ENCODE measurements at places on chromosomes 5 and 9.

DNA sequence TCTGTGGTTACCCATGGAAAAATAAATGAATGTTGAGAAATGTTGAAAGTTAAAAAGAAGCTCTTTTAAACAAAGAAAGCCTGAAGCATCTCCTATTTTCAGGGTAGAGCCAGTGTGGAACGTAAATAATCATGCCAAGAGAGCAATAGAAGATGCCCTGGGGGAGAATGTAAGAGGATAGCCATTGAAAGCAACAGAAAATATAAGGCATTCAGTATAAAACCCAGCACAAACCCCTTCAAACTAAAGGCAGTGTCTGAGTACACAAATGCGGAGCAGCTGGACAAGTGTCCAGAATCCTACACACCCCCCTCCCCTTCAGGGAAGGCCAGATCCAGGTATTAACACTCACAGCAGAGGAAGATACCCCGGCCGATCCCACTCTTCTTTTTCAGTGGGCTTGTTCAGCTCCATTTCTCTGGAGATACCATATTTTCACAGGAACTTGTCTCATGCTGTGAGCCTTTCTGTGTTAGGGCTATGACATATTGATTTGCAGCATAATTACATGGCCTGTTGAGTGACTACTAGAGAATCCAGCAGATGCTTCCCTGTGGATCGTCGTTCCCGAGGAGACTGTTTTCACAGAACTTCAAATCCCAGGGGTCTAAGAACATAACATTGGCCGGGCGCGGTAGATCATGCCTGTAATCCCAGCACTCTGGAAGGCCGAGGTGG, 101.2 kb downstream of the PLK2 start:
- H3K27ac ChIP-seq = no peak overlapping the region
- H3K4me1 ChIP-seq = no peaks in the 10 kb centered on the region
- no peaks in the 10 kb centered on the region for H3K27me3 ChIP-seq
- H3K36me3 ChIP-seq = no peaks in the 10 kb centered on the region
- H3K4me3 ChIP-seq = no peak overlapping the region

- no peak overlapping the region for H3K4me3 ChIP-seq
- H3K36me3 ChIP-seq = no peaks in the 10 kb centered on the region
- H3K27ac ChIP-seq = no peak overlapping the region
Measured at GRCh38 chr5:31967461-31967860, 206.7 kb downstream of the GOLPH3 start.

DNA sequence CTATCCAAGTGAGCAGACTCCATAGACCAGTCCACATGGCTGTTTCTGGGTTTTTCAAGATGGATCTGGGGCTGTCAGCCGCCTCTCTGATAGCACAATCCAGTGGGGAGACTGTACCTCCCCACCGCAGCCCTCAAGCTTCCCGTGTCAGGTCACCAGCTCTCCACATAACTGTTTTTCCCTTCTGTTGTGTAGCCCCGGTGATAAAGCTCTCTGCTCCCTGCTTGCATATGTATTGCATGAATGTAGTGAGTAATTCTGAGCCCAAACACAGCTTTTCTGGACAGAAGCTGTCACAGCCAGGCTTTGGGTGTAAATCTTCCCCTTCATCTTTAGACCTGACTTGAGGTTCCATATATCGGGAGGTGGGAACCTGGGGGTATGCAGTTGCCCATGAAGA, 23.1 kb upstream of the CFAP157 start:
- no peak overlapping the region for H3K4me3 ChIP-seq
- peaks cover 19% of the 10 kb centered on the region for H3K36me3 ChIP-seq
- H3K4me1 ChIP-seq = no peaks in the 10 kb centered on the region
- no peak overlapping the region for H3K27ac ChIP-seq
- no peak for DNase-seq
- H3K27me3 ChIP-seq = no peaks in the 10 kb centered on the region

DNA sequence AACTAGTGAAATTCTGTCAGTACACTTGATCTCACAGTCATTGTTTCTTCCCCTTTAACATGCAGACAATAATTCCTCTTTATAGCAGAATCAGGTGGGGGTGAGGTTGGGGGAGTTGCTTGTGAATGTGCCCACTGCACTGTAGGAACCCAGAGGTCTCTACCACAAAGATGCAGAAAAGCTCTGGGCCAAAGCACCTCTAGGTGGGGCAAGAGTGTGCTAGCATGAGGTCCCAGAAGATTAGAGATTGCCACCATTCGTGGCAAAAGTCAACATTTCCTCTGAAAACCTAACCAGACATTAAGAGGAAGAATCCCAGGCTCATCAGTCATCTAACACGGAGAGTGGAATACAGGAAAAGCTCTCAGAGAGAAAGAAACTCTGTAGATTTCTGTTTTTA, 74.5 kb downstream of the PTCD2 start:
- H3K4me3 ChIP-seq = no peak overlapping the region
- H3K27me3 ChIP-seq = no peaks in the 10 kb centered on the region
- H3K27ac ChIP-seq = no peak overlapping the region
- no peak for DNase-seq

- no peak overlapping the region for H3K4me3 ChIP-seq
- H3K27me3 ChIP-seq = no peaks in the 10 kb centered on the region
- H3K4me1 ChIP-seq = no peaks in the 10 kb centered on the region
- no peak for DNase-seq
Measured at GRCh38 chr9:138066049-138066448, 188.5 kb downstream of the CACNA1B start.

DNA sequence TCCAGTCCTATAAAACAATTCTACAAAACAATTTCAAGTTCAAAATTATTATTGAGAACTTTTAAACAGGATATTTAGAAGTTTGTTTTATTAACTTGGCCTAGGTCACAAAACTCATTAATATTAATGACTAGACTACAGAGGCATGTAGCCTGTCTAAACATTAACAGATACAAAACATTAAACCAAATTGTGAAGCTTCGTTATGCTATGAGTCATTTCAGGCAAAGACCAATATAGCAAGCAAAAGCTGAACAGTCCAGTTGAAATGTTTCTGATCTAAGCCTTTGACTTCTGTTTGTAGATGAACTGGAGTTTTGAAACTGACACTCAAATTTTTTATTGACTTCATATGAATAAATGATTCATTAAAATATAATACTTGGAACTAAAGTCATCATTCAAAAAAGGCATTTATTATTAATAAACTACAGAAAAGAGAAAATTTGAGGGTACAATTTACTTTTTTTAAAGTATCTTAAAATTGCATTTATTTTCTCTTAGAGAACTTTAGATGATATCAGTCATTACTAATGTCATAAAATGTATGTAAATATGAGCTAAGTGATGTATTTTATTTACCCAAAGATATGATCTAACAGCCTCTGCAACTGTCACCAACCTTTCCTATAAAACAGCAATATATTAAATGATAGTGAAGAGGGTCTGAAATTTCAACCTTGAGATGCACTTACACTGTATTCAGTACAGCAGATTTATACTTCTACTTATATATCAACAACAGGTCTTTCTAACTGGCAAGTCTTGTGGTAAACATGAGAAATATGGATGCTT, 188.8 kb downstream of the COMMD10 start:
- H3K4me3 ChIP-seq = no peak overlapping the region
- no peak for DNase-seq
- no peaks in the 10 kb centered on the region for H3K27me3 ChIP-seq
- H3K36me3 ChIP-seq = no peaks in the 10 kb centered on the region

- no peak overlapping the region for H3K4me3 ChIP-seq
- no peak overlapping the region for H3K27ac ChIP-seq
- no peak for DNase-seq
- H3K36me3 ChIP-seq = no peaks in the 10 kb centered on the region
- H3K27me3 ChIP-seq = no peaks in the 10 kb centered on the region
Measured at GRCh38 chr5:60497706-60498500, 202.1 kb downstream of the DEPDC1B start.

DNA sequence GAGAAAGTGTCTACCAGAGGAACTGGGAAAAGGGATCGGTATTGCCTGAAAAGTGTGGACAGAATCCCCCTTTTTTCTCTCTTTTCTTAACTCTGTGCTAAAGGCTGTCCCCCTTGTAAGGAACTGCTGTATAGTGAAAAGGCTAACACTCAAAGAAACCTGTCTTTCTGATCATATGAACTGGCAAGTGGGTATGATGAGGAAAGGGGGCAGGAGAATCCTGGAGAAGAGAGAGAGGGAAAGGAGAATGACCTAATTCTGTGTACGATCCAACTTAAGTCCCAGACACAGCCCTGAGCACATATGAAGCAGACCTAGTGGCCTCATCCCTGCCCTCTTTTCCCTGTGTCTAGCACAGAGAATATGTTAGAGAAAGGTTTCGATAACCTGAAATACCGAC, 967 bp downstream of the ANKRD31 start:
- H3K27me3 ChIP-seq = no peaks in the 10 kb centered on the region
- no peaks in the 10 kb centered on the region for H3K36me3 ChIP-seq
- peaks cover 5% of the 10 kb centered on the region for H3K4me1 ChIP-seq

- H3K27ac ChIP-seq = no peak overlapping the region
- DNase-seq = no peak
- H3K4me1 ChIP-seq = no peaks in the 10 kb centered on the region
Measured at GRCh38 chr9:115378758-115379157, 260.8 kb upstream of the TNC start.

- H3K36me3 ChIP-seq = no peaks in the 10 kb centered on the region
- no peaks in the 10 kb centered on the region for H3K27me3 ChIP-seq
- H3K4me1 ChIP-seq = no peaks in the 10 kb centered on the region
- H3K4me3 ChIP-seq = no peak overlapping the region
Measured at GRCh38 chr9:14525856-14526255, 167.4 kb downstream of the ZDHHC21 start.

GRCh38 chr5:171757853-171758535, 27.6 kb upstream of the SMIM23 start:
- H3K27me3 ChIP-seq = no peaks in the 10 kb centered on the region
- no peak for DNase-seq
- no peak overlapping the region for H3K27ac ChIP-seq
- H3K4me3 ChIP-seq = no peak overlapping the region
- H3K36me3 ChIP-seq = no peaks in the 10 kb centered on the region
- no peaks in the 10 kb centered on the region for H3K4me1 ChIP-seq

DNA sequence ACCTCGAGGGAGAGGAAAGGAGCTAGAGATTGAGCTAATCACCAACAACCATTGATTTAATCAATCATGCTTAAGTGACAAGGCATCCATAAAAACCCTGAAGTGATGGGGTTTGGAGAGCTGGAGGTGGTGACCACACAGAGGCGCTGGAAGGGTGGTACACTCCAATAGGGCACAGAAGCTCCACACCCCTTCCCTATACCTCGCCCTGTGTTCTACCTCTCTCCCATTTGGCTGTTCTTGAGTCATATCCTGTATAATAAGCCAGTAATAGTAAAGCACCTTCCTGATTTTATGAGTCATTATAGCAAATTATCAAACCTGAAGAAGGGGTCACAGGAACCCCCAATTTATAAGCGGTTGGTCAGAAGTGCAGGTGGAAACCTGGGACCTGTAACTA, 18.3 kb downstream of the ACTL7B start:
- H3K4me3 ChIP-seq = no peak overlapping the region
- H3K36me3 ChIP-seq = no peaks in the 10 kb centered on the region
- H3K4me1 ChIP-seq = no peaks in the 10 kb centered on the region
- H3K27ac ChIP-seq = no peak overlapping the region
- no peak for DNase-seq
- no peaks in the 10 kb centered on the region for H3K27me3 ChIP-seq

GRCh38 chr5:74664551-74664950, 20.5 kb upstream of the HEXB start:
- H3K36me3 ChIP-seq = no peaks in the 10 kb centered on the region
- H3K27ac ChIP-seq = no peak overlapping the region
- no peaks in the 10 kb centered on the region for H3K4me1 ChIP-seq
- no peak overlapping the region for H3K4me3 ChIP-seq
- DNase-seq = no peak

GRCh38 chr5:145975361-145976066, 39.1 kb downstream of the SH3RF2 start:
- peak; percentile 22 for DNase-seq
- peak overlapping the region; percentile 6 for H3K4me3 ChIP-seq
- peaks cover 63% of the 10 kb centered on the region for H3K4me1 ChIP-seq
- H3K27ac ChIP-seq = peak overlapping the region; percentile 87
- H3K36me3 ChIP-seq = no peaks in the 10 kb centered on the region
- no peaks in the 10 kb centered on the region for H3K27me3 ChIP-seq

- DNase-seq = peak; percentile 95
- peaks cover 91% of the 10 kb centered on the region for H3K4me1 ChIP-seq
- H3K27ac ChIP-seq = peak overlapping the region; percentile 19
- no peaks in the 10 kb centered on the region for H3K36me3 ChIP-seq
- peak overlapping the region; percentile 24 for H3K4me3 ChIP-seq
Measured at GRCh38 chr9:121725008-121725775, 73.8 kb downstream of the DAB2IP start.

DNA sequence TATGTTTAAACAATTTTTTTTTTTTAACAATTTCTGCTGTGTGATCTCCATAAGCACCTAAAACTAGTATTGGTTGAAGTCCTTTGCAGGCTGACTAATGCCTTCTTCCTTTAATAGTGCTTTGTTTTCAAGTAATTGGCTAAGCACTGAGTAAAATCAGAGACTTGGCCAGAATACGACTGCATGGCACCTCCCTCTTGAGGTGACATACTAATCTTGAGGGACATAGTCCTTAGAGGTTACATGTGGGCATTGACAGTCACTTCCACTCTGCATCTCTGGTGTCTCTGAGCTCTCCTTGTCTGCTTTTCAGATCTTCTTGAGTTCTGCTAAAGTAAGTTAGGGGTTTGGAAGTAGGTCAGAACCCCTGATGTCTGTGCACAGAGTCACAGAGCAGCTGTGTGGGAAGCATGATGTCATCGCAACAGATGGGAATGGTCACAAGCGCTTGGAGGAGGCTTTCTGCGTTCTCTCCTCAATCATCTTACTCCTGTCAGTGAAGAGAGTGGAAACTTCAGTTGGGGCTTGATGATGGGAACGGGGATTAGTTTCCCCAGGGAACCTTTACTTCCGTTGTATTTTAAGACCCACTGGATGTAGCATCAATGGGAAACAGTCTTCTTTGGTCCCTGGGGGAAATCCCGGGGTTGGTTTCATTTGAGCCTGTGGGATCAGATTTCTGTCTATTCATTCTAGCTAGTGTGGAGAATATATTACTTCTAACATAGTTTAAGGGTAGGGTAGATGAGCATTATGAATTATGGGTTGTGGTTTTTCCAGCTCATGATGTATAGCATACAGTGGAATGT, 136.9 kb downstream of the ARHGAP26 start:
- no peak overlapping the region for H3K27ac ChIP-seq
- peaks cover 19% of the 10 kb centered on the region for H3K36me3 ChIP-seq
- H3K4me3 ChIP-seq = no peak overlapping the region
- no peaks in the 10 kb centered on the region for H3K27me3 ChIP-seq
- no peaks in the 10 kb centered on the region for H3K4me1 ChIP-seq
- DNase-seq = no peak

Measured in thoracic aorta (tissue), 2 donors.